KG1 (cell line): ENCODE measurements at places on chromosomes 2 and 18.

DNA sequence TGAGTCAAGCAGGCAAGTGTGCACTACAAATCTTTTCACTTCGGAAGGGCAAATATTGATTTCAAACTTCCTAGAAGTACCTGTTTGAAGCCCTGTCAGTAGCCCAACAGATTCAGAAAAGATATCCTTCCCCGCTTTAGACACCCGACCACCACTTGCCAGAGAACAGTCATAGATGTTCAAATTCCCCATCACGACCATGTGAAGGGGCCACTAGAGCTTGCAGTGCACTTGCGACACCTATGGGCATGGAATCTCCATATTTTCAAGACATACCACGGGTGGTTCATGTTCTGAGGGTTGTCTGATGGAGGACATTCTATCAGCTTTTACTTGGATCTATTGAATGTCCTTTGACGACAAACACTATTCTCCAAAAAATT is 23.8 kb downstream of the GNLY start:
- DNase-seq = no peak

DNA sequence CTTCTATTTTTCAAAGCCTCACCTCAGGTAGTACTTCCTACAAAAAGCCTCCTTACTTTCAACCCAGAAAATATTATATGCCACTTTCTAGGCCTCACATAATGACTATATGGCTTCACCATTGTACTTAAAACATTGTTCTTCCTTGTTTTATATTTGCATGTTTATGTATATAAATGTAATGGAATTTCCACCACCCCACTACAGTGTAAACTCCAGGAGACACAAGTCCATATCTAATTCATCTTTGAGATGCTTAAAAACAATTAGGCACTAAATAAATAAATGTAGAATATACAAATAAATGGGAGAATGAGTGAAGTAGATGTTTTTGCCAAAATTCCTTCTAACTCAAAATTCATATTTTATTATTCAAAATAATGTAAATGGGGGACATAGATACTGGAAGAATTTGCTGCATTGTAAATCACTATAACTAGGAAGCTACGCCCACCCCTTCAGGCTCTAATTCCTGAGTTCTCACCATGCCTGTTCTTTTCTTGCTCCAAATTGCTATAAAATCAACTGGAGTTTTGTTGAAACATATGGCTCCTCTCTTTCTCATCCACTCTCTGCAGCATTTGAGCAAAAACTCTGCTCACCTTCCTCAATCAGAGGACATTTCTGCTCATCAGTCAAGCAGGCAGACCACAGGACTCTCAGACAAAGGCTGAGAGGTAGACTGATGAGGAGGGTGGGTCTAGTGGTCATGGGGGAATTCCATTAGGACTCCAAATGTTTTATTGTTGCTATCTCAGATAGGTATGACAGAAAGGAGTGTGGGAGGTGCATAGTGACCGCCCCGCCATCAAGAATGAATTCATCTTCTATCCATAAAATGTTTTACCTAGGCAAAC is 243.0 kb downstream of the HNMT start:
- DNase-seq = no peak

GRCh38 chr2:20650393-20650876 is 463 bp downstream of the HS1BP3 start:
- DNase-seq = no peak

- DNase-seq = no peak
Measured at GRCh38 chr2:136693966-136694365, 71.4 kb upstream of the THSD7B start.

DNA sequence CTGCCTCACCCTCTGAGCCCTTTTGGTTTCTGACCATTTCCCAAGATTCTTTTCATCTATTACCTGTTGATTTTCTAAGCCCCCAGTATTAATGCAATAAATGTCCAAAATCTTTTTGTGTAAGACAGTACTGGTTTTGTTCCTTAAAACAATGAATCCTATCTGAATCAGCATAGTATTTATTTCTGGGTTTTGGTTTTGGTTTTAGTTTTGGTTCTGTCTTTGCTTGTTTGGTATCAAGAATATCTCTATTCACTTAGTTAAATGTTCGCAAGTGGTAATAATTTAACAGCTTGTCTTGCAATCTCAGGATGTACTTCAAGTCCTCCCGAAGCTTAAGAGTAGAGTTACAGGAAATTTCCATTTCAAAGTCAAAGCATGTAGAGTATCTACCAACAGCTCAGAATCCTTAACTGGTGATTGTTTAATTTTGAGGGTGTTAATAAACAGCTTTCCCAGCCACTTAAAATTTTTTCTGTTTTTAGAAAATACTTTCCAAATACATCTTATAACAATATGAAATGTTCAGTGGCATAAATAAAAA is 67.7 kb upstream of the NEDD4L start:
- DNase-seq = no peak

DNA sequence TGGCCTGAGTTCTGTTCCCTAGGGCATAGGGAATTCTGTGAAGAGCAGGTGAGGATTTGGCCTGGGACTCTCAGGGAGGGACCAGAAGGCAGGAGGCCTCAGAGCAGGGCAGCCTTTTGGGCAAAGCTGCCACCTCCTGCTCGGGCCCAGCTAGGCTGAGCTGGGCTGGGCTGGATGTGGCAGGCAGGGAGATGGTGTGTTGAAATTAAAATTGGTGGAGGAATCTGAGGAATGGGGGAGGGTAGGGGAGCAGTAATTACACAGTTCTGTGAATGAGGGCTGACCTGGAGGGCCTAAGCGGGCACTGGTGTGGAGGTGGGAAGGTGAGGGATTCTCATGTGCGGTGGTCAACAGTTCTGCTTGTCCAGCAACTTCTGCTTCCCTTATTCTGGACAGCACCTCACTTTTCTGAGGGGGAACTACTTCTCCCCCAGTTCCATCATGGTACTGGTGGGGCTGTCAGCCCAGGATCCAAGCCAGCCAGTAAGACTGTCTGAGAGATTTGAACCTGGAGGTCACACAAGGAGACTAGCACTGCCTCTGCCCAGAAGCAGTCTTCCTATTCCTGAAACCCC is 22.0 kb upstream of the ASPRV1 start:
- DNase-seq = no peak

GRCh38 chr2:151098841-151099240 is 162.8 kb downstream of the RBM43 start:
- DNase-seq = no peak

DNA sequence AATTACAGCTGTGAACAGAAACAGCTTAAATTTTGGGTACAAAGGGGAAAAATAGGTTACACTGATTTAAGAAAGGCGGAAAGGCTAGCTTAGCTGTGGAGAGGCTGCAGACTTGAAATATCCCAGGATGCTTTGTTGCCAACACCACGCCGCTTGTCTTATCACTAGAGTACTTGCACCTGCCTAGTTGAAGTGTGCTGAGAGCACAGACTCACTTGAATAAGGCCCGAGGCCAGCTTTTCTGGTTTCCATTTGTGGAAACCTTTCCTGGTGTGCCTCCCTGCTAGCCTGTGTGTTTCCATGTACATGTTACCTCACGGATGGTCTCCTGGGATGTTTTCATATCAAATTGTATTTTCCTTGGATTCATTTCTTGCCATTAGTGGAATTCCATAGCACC is 3.2 kb downstream of the CABLES1 start:
- no peak for DNase-seq

DNA sequence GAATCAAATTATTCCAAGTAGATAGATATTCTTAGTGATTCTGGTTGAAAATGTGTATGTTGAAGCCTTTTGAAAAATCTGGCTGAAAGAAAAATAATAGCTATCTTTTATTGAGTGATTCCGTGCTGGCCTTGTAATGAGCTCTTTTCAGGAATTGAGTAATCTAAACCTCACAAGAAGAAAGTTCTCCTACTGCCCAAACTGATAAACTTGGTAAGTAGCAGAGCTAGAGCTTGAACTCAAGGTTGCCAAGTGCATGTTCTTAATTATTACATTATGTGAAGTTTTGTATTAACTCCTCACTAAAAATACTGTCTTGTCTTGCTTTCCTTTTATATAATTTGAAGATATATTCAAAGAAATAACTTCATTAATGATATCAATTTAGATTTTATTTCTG is 1.6 kb upstream of the PPP1R1C start:
- DNase-seq = no peak

GRCh38 chr2:188016917-188017316 is 274.8 kb upstream of the GULP1 start:
- no peak for DNase-seq

DNA sequence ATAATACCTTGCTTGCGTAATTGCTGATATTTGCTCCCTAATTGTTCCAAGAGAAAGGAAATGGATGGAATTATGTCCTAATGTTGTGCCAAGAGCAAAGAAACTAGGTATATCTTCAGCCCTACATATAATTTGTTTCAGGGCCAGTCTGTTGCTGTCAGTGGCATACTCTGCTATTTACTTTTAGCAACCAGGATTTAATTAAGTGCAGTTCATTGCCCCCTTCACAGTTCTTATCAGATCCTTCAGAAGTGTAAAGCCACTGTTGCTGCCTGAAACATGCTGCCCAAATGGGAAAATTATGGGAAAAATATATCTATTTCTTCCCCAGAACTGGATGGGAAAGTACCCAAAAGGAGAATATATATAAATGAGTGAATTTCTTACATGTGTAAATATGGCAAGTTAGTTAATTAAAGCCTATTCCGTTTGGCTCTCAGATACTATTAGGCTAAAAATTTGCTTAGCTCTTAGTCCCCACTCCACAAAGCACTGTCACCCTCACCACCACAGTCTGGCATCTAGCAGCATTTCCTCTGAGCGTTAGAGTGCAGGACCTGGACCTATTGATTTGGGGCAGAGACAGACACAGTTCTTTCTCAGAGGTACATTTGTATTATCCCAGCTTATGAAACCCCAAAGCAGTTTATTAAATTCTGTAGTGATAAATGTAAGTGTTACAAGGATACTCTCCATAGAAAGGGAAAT is 72.8 kb upstream of the DTNA start:
- no peak for DNase-seq

DNA sequence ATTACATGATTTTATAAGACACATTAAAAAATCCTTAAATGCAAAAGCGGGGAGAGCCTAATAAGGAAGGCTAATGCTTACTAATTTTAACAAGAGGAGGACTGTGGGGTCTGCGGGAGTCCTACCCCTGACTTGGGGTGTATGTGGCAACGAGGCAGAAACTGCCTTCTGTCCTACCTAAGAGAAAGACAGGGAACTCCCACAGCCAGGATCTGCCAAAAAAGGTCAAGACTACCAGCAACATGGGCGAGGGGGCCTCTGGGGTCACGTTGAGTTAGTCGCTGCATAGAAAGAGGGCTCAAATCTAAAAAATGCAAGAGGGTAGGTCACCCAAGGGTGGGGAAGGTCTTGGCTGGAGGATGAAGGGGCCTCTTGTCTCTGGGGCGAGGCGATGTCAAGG is 529 bp upstream of the AMER3 start:
- DNase-seq = no peak

GRCh38 chr2:46563186-46563585 is 83.8 kb downstream of the TMEM247 start:
- no peak for DNase-seq

- no peak for DNase-seq
Measured at GRCh38 chr2:134429886-134430285, 176.0 kb downstream of the MGAT5 start.

GRCh38 chr18:50247561-50247960 is 18.7 kb downstream of the CFAP53 start:
- DNase-seq = no peak

DNA sequence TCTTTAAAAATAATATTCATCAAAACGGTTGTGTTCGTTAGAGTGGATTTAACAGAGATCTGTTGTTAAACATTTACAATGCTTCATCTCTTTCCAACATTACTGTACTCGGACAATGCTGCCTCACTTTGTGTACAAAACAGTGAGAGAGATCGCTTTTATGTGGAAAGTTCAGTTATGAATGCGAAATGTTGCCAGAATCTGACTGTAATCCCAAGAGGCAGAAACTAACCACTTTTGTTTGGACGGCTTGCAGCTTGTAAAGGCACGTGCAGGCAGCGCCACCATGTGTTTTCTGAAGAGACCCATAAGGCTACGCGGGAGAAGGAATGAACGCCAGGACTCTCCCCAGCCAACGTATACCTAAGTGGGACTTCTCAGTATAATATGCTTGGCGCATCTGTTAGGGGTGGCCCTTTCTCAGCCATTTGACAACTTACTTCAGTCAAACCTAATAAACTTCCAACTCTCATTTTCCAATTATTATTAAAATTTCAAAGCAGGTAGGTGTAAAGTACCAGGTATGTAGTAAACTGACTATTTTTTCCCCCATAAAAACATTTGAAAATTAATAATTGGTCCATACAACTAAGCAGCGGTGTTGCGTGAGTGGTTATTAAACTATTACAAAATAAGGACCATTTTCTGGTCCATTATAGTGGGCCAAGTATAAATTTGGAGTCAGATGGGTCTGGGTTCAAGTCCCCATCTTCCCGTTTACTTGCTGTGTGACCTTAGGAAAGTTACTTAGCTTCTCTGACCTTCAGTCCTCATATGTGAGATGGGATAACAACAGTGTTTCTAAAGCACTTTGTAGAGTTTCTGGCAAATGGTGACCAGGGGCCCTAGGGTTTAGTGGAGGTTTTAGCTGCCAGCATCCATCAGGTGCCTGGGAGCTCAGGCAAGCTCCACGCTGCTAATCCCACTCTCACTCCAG is 5.6 kb upstream of the NAPG start:
- DNase-seq = peak; percentile 50

GRCh38 chr2:10878268-10878915 is 33.3 kb upstream of the KCNF1 start:
- no peak for DNase-seq

DNA sequence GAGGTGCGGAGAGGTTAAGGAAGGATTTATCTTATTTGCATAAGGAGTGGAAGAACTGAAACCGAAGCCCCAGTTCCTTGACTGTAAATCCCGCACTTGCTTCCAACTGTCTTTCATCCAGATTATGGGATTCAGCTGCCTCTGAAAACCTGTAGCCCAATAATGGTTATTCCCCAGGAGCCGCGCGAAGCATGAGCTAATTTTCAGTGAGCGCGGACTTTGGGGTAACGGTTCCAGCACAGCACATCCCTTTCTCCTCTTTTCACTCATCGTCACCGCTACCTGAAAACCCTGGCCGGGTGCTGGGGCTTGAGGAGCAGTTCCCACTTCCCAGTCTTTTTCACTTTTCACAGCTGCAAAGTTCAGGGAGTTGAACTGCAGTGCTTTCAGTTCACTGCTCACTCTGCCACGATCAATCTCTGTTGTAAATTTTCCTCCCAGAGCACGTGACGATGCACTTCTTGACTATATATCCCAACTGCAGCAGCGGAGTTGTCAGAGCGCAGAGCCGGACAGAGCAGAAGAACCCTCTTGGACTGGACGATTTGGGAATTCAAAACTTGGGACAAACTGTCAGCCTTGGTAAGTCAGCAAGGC is at the start of gene KCNE4:
KCNE4 (plus strand) TSS at position 498 of the 597 bp plus-strand sequence. CDS start 641 bp downstream, outside the sequence.
- DNase-seq = no peak
